ENCODE measurements at places on chromosomes 1 and 21.

GRCh38 chr1:15408890-15409387 lies 749 bp upstream of the EFHD2 start:
- no peak for DNase-seq

DNA sequence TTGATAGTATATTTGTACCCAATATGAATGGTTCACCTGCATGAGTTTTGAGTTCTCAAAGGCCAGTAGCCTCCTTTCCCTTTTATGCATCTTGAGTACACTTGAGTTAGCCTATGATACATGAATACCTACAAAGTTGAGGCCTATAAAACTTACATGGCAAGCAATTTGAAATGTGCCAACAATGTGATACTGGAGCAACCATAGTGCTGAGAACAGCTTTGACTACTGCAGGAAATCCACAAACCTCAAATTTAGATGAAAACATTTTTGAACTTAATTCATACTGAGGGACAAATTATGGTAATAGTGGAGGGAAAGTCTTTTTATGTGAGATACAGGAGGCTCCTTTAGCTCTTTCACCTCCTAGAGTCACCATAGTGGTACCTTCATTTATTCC lies 37.4 kb downstream of the LEPR start:
- no peak for DNase-seq

- no peak for DNase-seq
Measured at GRCh38 chr1:172753964-172754363, 95.1 kb downstream of the FASLG start.

DNA sequence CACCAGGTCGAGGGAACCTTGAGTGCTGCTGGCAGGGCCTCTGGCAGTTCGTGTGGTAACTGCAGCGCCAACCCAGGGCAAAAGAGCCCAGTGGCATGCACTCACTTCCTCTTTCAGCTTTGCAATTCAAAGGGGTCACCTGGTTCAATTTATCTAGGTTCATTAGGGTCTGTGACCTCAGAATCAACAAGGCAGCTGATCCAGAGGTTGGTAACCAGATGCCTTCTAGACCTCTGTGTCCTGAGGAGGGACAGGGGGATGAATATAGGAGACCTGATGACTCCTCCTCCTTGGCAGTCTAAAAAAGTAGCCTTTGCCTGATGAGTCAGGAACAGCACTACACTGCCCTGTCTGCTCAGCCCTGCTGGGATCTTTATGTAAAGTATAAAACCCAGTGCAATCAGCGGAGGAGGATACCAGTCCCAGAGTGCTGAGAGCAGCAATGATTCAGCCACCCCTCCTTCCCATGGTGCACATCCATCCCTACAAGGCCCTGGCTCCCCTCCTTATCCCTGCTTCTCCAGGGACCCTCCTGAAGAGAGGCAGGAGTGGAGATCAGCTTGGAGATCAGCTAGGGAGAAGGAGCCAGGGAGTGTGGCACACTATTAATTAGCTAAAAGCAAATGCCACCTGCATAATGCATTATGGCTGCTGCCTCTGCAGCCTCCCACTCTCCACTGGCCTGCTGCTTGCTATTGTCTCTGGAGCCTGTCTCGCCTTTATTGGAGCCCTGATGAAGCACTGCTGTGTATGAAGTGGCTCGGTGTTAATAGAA lies 11.2 kb upstream of the FMOD start:
- no peak for DNase-seq

GRCh38 chr21:29217818-29218291 lies 80.9 kb upstream of the BACH1 start:
- no peak for DNase-seq

DNA sequence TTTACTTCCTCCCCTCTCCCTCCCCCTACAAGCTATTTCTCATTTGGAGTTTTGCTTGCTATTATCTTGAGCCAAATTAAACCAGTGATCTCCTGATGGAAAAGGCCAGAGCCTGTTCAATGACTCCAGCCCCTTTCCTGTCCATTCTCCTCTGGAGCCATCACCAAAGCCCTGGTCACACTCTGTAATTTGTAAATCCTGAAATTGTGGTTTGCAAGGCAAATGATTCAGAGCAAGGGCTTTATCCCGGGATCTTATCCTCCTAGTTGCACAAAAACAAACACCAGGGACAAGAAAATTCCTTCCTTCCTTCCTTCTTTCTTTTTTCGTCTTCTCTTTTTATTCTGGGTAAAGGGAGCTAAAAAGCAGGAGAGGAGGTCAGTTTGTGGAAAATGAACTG lies 366.1 kb upstream of the ST6GALNAC5 start:
- no peak for DNase-seq

DNA sequence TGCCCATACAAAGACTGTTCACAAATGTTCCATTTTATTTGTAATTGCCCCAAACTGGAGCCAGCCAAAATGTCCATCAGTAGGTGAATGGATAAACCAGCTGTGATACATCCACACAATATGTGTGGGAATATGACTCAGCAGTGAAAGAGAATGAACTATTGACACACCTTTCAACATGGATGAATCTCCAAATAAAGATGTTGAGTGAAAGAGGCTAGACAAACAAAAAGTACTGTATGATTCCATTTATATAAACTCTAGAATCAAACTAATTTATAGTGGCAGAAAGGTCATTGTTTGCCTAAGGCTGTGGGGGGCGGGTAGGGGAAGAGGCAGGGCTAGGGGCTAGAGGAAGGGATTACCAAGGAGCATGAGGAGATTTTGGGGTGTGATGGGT lies 4.5 kb downstream of the DHCR24 start:
- no peak for DNase-seq

DNA sequence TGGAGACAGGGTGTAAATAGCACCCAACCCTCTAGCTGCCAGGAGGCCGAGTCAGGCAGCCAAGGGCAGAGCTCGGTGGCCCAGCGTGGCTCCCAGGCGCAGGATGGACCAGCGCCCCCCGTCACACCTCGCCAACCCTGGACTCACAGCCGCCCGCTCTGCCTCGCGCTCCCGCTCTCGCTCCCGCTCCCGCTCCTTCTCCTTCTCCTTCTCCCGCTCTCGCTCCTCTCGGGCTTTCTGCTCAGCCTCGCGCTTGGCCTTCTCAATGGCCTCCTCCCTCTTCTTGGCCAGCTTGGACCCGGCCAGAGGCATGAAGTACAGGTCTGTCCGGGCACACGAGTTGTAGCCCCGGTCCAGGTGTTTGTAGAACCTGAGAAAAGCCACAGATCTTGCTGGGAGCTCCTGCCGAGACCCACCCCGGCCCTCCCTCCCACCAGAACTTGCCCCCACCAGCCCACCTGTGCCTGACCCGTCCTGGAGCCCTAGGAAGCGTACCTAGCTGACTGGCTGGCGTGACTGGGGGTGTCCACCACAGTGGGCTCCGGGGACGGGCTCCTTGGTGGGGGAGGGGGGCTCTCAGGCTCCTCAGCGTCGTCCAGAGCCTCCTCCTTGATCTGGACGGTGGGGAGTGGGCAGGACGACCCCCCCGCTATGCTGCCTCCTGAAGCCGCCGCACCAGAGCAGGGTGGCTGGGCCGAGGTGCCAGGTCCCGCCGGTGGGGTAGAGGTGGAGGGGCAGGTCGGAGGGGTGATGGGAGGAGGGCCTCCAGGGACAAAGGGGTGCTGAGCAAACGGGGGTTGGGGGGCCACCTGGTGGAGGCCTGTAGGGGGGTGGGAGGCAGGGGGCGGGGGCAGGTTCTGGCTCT lies 41.9 kb downstream of the SLC45A1 start:
- no peak for DNase-seq

DNA sequence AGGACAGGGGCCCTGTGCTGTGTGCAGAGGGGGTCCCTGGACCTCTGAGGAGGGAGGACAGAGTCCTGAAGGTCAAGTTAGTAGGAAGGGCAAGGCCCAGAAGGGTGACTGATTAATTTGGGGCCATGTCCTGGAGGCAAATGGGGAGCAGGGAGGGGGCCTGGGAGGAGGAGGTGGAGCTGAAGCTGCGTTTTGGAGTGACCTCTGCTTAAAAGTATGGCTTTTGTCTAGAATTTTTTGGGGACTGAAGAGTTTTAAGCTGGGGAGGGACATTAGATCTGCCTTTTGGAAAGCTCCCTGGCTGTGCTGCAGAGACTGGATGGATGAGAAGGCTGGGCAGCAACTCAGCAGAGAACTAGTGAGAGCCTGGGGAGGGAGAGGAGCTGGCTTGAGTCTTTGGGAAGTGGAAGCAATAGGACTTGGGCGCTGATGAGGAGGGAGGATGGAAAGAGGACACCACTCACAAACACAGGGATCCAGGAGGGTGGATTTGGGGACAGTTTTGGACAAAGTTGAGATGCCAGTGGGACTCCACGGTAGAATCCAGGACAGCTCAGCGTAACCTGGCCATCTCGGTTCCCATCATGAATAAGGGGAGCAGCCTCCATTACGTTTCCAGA lies 52.9 kb downstream of the ACBD3 start:
- DNase-seq = no peak

- DNase-seq = no peak
Measured at GRCh38 chr1:207055386-207056001, 2.4 kb downstream of the PFKFB2 start.
